GM23248 (cell line): ENCODE measurements at places on chromosomes 6 and 20. TPM values are rescaled to one million over a fixed set of nuclear protein-coding genes. Genes with fewer than 3 reads are reported as not detected.
A peak's percentile ranks its signal among the peaks of the same experiment; 100 is the strongest.

The PNPLA1 gene
- total RNA-seq = not detected in 2 replicates

The PRSS16 gene
- total RNA-seq = 0.86 TPM in 1 of 2 replicates, not detected in the other

The OR2H1 gene
- total RNA-seq = not detected in 2 replicates

- DNase-seq = no peak
Observed at GRCh38 chr6:161200610-161201370, 73.1 kb downstream of the AGPAT4 start.

GRCh38 chr20:50267041-50267865, 76.6 kb downstream of the CEBPB start:
- peak; percentile 88 for DNase-seq

GRCh38 chr20:50029083-50029696, 46.4 kb downstream of the SNAI1 start:
- no peak for DNase-seq

DNA sequence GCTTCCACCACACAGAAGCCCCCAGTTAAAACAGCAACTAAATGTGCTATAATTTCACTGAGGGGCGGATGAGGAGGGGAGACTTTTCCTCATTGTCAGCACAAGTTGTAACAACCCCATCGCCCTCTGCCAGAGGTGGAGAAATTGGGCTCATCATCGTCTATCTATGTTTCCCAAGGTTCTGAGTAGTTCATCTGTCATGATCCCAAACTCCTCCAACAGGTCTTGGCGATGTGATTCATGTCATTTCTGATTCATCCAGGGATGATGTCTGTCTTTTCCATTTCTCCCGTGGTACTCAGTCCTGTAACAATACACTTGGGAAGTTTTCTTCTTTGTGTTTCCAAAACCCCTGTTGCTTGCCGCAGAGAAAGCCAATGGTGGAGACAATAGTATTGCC, 51.0 kb downstream of the TFAP2A start:
- peak; percentile 10 for DNase-seq

DNA sequence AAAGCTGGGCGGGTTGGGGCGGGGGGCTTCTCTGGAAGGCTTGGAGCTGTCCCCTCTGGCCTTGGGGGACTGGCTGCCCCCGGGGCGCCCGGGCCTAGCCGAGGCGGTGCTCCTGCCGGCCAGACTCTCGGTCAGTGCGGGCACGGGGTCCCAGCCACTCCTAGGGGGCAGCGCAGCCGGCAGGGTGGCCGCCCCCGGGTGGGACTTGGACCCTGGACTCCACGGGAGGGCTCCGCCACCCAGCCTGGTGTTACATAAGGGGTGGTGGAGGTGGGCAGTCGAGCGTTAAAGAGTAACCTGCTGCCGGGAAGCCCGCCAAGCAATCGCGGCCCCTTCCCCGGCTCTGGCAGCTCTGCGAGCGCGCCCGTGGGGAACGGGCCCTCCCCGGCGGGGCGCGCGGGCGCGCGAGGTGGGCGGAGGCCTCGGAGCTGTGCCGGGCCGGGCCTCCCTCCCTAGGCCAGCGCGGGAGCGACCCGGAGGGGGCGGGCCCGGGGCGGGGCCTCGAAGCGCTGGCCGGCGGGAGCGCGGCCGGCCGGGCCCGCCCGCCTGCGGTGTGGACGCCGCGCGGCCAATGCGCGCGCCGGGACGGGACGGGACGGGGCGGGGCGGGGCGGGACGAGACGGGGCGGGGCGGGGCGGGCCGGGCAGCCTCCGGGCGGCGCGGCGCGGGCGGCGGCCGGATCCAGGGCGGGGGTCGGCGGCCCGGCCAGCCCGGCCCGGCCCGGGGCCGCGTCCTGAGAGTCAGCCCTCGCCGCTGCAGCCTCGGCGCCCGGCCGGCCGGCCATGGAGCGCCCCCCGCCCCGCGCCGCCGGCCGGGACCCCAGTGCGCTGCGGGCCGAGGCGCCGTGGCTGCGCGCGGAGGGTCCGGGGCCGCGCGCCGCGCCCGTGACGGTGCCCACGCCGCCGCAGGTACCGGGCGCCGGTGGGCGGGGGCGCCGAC, at the start of gene SLC2A4RG:
Gene SLC2A4RG (plus strand): TSS at position 647 of the 940 bp plus-strand sequence. CDS start 137 bp downstream, at position 784.
- DNase-seq = peak; percentile 94

The DDR1 gene
- total RNA-seq = 23.1 and 27.0 TPM in 2 replicates

The PPP1R3G gene
- 1.5 and 2.6 TPM in 2 replicates for total RNA-seq

The TNFRSF21 gene
- total RNA-seq = 2.9 and 3.9 TPM in 2 replicates

The KCNS1 gene
- 0.11 and 0.25 TPM in 2 replicates for total RNA-seq
